ENCODE measurements at places on chromosomes 2 and 18. TPM values are rescaled to one million over a fixed set of nuclear protein-coding genes. Genes with fewer than 3 reads are reported as not detected.
A peak's percentile ranks its signal among the peaks of the same experiment; 100 is the strongest.

DNA sequence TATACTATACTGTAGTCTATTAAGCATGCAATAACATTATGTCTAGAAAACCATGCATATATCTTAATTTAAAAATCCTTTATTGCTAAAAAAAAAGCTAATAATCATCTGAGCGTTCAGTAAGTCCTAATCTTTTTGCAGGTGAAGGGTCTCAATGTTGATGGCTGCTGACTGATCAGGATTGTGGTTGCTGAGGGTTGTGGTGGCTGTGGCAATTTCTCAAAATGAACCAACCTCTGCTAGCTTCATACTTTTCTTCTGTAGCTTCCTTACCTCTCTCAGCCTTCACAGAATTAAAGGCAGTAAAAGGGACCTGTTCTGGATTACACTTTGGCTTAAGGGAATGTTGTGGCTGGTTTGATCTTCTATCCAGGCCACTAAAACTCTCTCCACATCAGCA, 235.8 kb downstream of the NBAS start:
- DNase-seq, result no peak
- peaks cover 15% of the 10 kb centered on the region for H3K36me3 ChIP-seq
- no peak overlapping the region for H3K27ac ChIP-seq
- H3K27me3 ChIP-seq, result no peaks in the 10 kb centered on the region
- H3K4me3 ChIP-seq, result no peak overlapping the region
- H3K4me1 ChIP-seq, result no peaks in the 10 kb centered on the region

DNA sequence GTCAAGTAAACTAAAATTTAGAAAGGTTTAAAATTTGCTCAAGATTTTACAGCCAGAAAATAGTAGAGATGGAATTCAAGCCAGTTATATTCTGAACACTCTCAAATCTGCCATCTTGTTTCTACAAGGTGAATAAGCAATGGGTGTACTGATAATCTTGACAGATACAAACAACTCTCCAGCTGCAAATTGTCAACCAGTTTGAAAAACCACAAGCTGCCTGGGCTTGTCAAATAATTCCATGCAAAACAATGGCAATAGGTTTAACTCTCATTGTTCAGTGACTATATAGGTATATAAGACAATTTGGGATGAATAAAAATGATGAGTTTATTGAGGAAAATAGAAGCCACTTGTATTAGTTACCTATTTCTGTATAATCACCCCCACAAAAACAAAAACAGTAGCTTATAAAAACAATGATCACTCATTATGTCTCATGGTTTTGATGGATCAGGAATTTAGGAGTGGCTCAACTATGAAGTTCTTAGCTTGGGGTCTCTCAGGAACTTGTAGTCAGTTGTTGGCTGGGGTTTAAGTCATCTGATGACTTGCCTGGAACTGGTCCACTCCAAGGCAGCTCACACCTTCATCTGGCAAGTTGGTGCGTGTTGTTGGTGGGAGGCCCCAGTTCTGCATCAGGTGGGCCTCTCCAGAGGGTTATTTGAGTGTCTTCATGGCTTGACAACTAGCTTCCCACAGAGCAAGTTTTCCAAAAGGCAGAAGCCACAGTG, 12.6 kb upstream of the EVA1A start:
- H3K27me3 ChIP-seq, result no peaks in the 10 kb centered on the region
- H3K27ac ChIP-seq, result no peak overlapping the region
- peaks cover 22% of the 10 kb centered on the region for H3K4me1 ChIP-seq
- no peak overlapping the region for H3K4me3 ChIP-seq

GRCh38 chr2:196277002-196277401, 105.6 kb upstream of the STK17B start:
- no peak overlapping the region for H3K27ac ChIP-seq
- H3K36me3 ChIP-seq, result no peaks in the 10 kb centered on the region
- H3K4me1 ChIP-seq, result peaks cover 48% of the 10 kb centered on the region
- no peak for DNase-seq
- no peak overlapping the region for H3K4me3 ChIP-seq

GRCh38 chr2:105822186-105822585, 77.5 kb downstream of the NCK2 start:
- H3K4me1 ChIP-seq, result no peaks in the 10 kb centered on the region
- no peak overlapping the region for H3K27ac ChIP-seq
- peaks cover 3% of the 10 kb centered on the region for H3K36me3 ChIP-seq
- H3K27me3 ChIP-seq, result no peaks in the 10 kb centered on the region
- no peak for DNase-seq

DNA sequence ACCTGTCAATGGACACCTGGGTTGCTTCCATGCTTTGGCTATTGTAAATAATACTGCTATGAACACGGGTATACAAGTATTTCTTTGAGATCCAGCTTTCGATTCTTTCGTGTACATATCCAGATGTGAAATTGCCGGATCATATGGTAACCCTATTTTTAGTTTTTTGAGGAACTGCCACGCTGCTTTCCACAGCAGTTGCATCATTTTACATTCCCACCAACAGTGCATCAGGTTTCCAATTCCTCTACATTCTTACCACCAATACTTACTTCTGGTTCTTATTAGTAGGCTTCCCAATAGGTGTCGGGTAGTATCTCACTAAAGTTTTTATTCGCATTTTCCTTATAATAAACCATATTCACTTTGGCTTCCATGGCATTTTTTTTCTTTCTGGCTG, 69.6 kb downstream of the PID1 start:
- no peak overlapping the region for H3K27ac ChIP-seq
- no peaks in the 10 kb centered on the region for H3K4me1 ChIP-seq
- no peaks in the 10 kb centered on the region for H3K27me3 ChIP-seq
- no peaks in the 10 kb centered on the region for H3K36me3 ChIP-seq

GRCh38 chr2:86297382-86298147, 39.9 kb downstream of the REEP1 start:
- no peaks in the 10 kb centered on the region for H3K4me1 ChIP-seq
- peaks cover 10% of the 10 kb centered on the region for H3K27me3 ChIP-seq
- DNase-seq, result no peak
- H3K27ac ChIP-seq, result no peak overlapping the region

GRCh38 chr2:17594533-17595401, 54.3 kb downstream of the VSNL1 start:
- H3K27me3 ChIP-seq, result no peaks in the 10 kb centered on the region
- H3K27ac ChIP-seq, result no peak overlapping the region
- no peaks in the 10 kb centered on the region for H3K36me3 ChIP-seq
- H3K4me3 ChIP-seq, result no peak overlapping the region
- H3K4me1 ChIP-seq, result peaks cover 23% of the 10 kb centered on the region

DNA sequence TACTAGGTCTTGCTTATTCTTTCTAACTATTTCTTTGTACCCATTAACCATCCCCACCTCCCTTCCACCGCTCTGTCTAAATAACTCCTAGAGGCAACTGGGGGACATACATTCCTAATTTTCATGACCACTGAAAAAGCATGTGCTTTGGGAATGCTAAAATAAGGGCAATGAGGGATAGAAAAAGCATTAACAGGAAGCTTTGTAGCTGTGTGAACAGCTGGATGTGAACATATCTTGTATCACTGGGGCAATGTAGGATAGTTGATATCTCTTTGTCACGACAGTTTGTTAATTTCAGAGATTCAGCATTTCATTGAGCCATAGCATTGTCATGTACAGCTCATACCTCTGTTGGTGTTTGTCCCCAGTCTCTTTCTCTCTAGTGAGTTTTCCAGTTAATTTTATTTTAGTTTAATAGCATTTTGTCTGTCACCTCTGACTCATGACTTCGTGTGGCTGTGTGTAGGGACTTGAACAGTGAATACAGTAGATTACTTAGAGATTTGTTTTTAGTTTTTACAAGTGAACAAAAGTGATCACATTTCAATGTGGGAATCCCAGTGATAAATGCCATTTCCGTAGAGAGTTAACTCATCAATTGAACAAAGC, 230.3 kb upstream of the NRP2 start:
- no peaks in the 10 kb centered on the region for H3K27me3 ChIP-seq
- no peaks in the 10 kb centered on the region for H3K36me3 ChIP-seq
- no peak overlapping the region for H3K4me3 ChIP-seq
- no peak for DNase-seq

DNA sequence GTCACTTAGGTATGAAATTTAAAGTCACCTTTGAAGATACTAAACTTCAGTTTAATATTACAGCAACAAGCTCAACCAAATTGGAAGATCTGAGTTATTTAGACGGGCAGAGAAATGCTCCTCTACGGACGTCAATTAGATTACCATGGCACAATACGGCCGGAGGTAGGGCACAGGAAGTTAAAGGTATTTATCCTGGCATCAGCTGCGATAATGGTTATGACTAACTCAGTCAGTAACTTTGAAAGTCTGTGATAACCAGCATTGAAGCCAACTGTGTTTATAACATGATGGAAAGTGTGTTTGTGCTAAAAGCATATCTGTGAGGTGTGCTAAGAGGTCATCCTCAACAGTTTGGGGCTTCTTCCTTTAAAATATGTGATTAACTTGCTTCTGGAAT, 117.3 kb downstream of the WDSUB1 start:
- H3K4me1 ChIP-seq, result no peaks in the 10 kb centered on the region
- no peak for DNase-seq

- peaks cover 7% of the 10 kb centered on the region for H3K36me3 ChIP-seq
- peaks cover 3% of the 10 kb centered on the region for H3K4me1 ChIP-seq
- H3K27me3 ChIP-seq, result no peaks in the 10 kb centered on the region
- no peak for DNase-seq
- H3K27ac ChIP-seq, result no peak overlapping the region
These were observed 137.6 kb upstream of the ALPP start for GRCh38 chr2:232240906-232241305.

DNA sequence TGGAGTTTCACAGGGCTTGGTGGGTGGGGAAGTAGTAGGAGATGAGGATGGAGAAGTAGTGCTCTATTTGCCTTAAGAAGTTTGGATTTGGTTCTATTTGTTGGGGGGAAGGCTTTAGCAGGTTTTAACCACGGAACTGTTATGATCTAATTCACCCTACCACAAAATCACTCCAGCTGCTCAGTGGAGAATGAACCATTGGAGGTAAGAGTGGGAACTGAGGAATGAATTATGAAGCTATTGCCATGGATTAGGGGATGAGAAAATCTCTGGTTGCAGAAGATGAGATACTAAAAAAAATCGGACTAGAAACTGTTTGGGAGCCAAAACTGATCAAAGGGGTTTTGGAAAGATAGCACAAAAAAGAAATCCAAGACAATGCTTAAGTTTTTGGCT, 488.9 kb downstream of the DLGAP1 start:
- H3K27ac ChIP-seq, result no peak overlapping the region
- no peaks in the 10 kb centered on the region for H3K36me3 ChIP-seq
- H3K27me3 ChIP-seq, result no peaks in the 10 kb centered on the region
- H3K4me3 ChIP-seq, result no peak overlapping the region

GRCh38 chr18:58865033-58865590, 435 bp downstream of the ZNF532 start:
- H3K4me1 ChIP-seq, result peaks cover 80% of the 10 kb centered on the region
- H3K36me3 ChIP-seq, result peaks cover 48% of the 10 kb centered on the region
- H3K27ac ChIP-seq, result peak overlapping the region; percentile 96
- no peak for DNase-seq
- no peaks in the 10 kb centered on the region for H3K27me3 ChIP-seq

DNA sequence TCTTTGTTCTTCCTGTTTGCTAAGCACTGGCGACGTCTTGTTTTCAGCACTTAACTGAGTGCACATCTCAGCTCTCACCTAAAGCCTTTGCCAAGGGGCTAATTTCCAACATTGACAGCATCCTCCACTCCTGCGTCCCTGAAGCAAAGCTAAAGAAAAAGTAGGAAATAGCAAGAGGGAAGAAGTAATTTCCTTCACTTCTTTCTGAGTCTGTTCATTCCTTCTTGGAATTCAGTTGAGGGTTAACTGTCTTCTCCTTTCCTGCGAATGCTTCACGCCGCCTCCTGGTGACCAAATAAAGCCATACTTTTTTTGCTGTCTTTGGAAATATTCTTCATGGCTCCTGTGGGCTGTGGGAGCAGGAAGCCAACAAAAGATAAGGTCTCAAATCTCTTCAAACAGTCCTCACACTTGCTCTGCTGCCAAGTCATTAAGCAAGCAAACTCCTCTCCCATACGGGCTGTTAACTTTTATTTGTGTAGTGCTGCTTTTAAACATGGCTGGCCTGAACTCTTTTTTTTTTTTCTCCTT, 100.9 kb downstream of the DPP10 start:
- no peaks in the 10 kb centered on the region for H3K4me1 ChIP-seq
- H3K27me3 ChIP-seq, result no peaks in the 10 kb centered on the region
- H3K4me3 ChIP-seq, result no peak overlapping the region
- H3K36me3 ChIP-seq, result no peaks in the 10 kb centered on the region
- H3K27ac ChIP-seq, result no peak overlapping the region
- DNase-seq, result no peak

The PAX8 gene
- total RNA-seq, result not detected

The DNER gene
- 0.05 TPM for total RNA-seq

The REG1B gene
- total RNA-seq, result not detected

The ADD2 gene
- total RNA-seq, result not detected

The SERPINB13 gene
- not detected for total RNA-seq

The GPR45 gene
- total RNA-seq, result 0.29 TPM

The TRAF3IP1 gene
- total RNA-seq, result 6.9 TPM

The SERPINB10 gene
- 1.7 TPM for total RNA-seq

All from SJSA1 (cell line).